ENCODE measurements at places on chromosomes 3 and 15.

DNA sequence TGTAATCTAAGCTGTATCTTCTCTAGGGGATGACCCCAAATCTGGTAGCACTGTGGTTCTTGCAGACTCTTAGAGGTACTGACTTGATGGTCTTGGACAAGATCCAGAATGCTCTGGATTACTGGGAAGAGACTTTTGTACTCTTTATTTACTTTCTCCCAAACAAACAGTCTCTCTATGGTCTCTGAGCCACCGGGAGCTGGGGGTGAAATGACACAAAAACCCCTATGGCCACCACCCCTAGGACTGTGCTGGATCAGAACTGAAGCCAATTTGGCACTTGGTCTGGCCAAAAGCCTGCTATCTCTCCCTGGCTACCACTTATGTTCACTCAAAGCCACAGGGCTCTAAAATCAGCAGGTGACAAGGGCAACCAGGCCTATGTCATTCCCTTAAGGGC, 50.2 kb upstream of the SI start:
- no peaks in the 10 kb centered on the region for H3K4me1 ChIP-seq
- no peak overlapping the region for H3K27ac ChIP-seq
- H3K36me3 ChIP-seq, result no peaks in the 10 kb centered on the region
- no peak overlapping the region for H3K4me3 ChIP-seq
- DNase-seq, result no peak
- no peaks in the 10 kb centered on the region for H3K27me3 ChIP-seq

DNA sequence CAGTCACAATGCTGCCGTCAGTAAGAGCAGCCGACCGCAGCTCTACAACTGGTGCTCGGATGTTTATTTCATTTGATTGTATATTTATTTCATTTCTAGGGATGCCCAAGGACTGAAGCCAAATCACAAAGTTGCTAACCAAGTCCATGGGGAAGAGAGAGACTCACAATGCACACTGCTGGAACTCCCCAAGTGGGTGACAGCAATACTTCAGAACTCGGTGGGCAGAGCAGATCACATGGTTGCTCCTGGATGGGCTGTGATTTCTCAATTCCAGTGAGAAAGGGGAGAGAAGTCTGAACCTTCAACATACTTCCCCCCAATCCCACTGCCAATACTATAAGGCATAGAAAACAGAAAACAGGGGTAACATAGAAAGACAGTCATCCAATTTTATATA, 265.8 kb upstream of the WNT5A start:
- no peak overlapping the region for H3K27ac ChIP-seq
- no peaks in the 10 kb centered on the region for H3K27me3 ChIP-seq
- peaks cover 9% of the 10 kb centered on the region for H3K4me1 ChIP-seq
- DNase-seq, result peak; percentile 70

DNA sequence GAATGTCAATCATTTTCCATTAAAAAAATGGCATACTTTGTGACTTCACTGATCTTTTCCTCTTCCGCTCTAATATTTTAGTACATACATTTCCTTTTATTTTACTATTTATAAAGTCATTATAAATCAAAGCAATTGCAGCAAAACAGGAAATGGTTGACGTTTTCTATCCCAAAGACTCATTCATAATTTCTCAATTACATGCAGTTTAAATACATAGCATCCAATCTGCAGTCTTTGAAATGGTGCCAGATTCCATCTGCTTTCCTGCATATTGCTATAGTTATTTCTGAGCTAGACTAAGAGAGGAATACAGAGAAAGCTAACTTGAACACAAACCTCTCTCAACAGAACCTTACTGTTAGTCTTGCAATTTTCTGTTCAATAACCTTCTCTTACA, 179.8 kb downstream of the ZPLD1 start:
- no peak overlapping the region for H3K27ac ChIP-seq
- no peaks in the 10 kb centered on the region for H3K4me1 ChIP-seq
- no peak overlapping the region for H3K4me3 ChIP-seq
- H3K27me3 ChIP-seq, result no peaks in the 10 kb centered on the region
- DNase-seq, result no peak

- H3K4me1 ChIP-seq, result no peaks in the 10 kb centered on the region
- H3K27ac ChIP-seq, result no peak overlapping the region
- no peaks in the 10 kb centered on the region for H3K27me3 ChIP-seq
- DNase-seq, result no peak
Measured at GRCh38 chr15:38733331-38733730, 168.7 kb upstream of the RASGRP1 start.

DNA sequence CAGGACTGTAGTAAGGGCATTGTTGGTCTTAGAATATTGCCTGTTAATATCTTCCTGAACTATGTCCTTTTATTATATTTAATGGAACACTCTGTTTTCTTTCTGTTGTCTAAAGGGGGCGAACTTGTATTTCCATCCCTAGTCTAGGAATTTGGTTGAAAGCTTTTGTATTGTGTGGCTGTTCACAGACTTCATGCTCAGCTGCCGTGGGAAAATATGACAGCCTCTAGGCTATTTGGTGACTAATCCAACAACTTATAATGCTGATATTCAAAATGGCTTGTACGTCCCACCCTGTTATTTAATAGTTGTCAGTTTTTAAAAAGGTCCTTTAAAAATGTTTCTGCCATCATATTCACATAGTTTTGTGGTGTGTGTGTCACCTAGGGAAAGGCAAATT, 202.6 kb downstream of the KLHL25 start:
- no peaks in the 10 kb centered on the region for H3K27me3 ChIP-seq
- H3K36me3 ChIP-seq, result no peaks in the 10 kb centered on the region
- DNase-seq, result no peak

DNA sequence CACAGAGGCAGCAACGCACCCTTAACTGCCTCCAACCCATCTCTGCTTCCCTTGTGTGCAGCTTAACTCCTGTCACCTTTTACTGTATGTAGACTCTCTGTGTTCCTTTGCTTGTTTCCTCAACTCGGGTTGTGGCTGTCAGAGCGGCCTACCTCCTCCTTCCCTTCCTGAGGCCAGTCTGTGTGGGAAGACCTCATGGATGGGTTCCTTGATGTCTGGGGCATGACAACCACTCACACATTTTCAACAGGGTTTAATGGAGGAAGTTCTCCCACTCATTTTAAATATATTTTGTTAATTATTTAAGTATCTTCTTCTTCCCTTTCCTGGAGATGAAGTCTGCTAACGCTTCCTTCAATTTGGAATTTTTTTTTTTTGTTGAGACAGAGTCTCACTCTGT, 1.8 kb upstream of the CSPG5 start:
- H3K27me3 ChIP-seq, result peaks cover 20% of the 10 kb centered on the region
- H3K4me3 ChIP-seq, result no peak overlapping the region
- H3K4me1 ChIP-seq, result peaks cover 20% of the 10 kb centered on the region
- DNase-seq, result no peak
- H3K36me3 ChIP-seq, result peaks cover 9% of the 10 kb centered on the region

GRCh38 chr15:80396096-80396495, 8.1 kb upstream of the ARNT2 start:
- H3K4me1 ChIP-seq, result no peaks in the 10 kb centered on the region
- H3K27ac ChIP-seq, result no peak overlapping the region
- H3K4me3 ChIP-seq, result no peak overlapping the region
- no peaks in the 10 kb centered on the region for H3K36me3 ChIP-seq
- H3K27me3 ChIP-seq, result no peaks in the 10 kb centered on the region

DNA sequence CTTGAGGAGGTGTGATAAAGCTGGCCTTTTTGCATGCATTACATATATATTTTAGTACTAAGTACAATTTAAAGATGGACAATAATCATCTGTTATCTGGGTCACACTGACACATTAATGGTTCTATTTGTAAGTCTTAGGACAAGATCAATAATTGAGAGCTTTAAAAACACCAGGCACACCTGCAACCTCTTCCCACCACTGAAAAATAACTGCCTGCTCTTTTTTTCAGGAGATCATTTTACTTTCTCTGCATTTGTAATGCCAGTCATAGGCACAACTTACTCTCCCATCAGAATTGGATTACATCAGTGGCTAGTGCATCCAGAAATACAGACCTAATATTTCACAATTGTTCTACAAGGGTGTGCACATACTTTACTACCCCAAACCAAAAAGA, 149.8 kb downstream of the MECOM start:
- no peaks in the 10 kb centered on the region for H3K36me3 ChIP-seq
- no peak for DNase-seq
- H3K27ac ChIP-seq, result no peak overlapping the region
- H3K4me1 ChIP-seq, result no peaks in the 10 kb centered on the region
- H3K4me3 ChIP-seq, result no peak overlapping the region
- no peaks in the 10 kb centered on the region for H3K27me3 ChIP-seq

DNA sequence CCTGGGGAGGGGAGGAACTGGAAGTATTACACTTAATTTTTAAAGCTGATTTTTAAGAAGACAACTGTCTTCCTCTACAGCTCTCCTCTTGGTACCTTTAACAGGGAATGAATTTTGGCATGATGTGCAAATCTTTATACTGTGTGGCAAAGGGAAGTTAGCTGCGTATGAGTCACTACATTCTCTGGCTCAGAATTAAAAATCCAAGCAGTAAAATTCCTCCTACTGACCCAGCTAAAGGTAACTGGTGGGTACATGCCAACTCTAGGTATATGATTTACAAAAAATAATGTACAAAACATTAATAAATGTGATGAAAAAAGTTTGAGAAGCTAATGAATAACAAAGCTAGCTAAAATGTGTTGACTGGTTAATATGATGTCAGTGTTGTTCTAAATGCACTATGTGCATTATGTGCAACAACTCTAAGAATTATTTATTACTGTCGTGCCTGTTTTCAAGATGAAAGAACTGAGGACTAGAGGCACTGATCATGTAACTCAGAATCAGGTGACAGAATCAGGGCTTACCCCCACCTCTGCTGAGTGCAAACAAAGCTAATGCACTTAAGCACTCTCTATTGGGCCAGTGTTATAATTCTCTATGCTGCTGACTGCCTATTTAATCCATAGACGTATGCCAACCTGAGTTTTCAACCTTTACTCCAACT, 194.7 kb upstream of the CADPS start:
- H3K27me3 ChIP-seq, result no peaks in the 10 kb centered on the region
- H3K36me3 ChIP-seq, result no peaks in the 10 kb centered on the region
- no peaks in the 10 kb centered on the region for H3K4me1 ChIP-seq
- H3K27ac ChIP-seq, result no peak overlapping the region

- no peaks in the 10 kb centered on the region for H3K36me3 ChIP-seq
- H3K27ac ChIP-seq, result peak overlapping the region; percentile 95
- DNase-seq, result peak; percentile 72
- H3K4me1 ChIP-seq, result peaks cover 78% of the 10 kb centered on the region
- no peaks in the 10 kb centered on the region for H3K27me3 ChIP-seq
Measured at GRCh38 chr3:126269354-126269753, 87.9 kb downstream of the KLF15 start.

- H3K4me3 ChIP-seq, result peak overlapping the region; percentile 36
- peaks cover 45% of the 10 kb centered on the region for H3K36me3 ChIP-seq
- no peak for DNase-seq
- peak overlapping the region; percentile 25 for H3K27ac ChIP-seq
- peaks cover 54% of the 10 kb centered on the region for H3K4me1 ChIP-seq
- no peaks in the 10 kb centered on the region for H3K27me3 ChIP-seq
Measured at GRCh38 chr15:81296673-81297072, 27.3 kb downstream of the STARD5 start.

DNA sequence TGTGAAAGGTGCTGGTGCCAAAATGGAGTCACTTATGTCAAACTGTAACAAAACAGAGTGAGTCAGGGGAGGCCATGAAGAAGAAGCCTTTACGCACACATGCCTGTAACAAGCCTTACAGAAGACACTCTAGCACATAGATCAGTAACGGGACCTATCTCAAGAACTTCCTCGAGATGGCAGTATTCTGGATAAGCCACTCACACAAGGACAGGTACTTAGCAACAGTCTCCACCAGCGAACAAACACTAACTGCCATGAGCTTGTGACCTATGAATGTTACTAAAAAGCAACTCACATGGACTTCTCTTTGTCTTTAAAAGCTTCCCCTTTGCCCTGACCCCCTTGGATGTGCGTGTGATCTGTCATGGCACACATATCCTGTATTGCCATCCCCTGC, 235.1 kb downstream of the CD47 start:
- no peak overlapping the region for H3K4me3 ChIP-seq
- DNase-seq, result no peak
- H3K27ac ChIP-seq, result no peak overlapping the region
- no peaks in the 10 kb centered on the region for H3K36me3 ChIP-seq
- H3K27me3 ChIP-seq, result no peaks in the 10 kb centered on the region
